ENCODE measurements at places on chromosomes 3 and 15.

- H3K4me1 ChIP-seq = no peaks in the 10 kb centered on the region
- H3K27ac ChIP-seq = no peak overlapping the region
- no peaks in the 10 kb centered on the region for H3K27me3 ChIP-seq
Observed at GRCh38 chr3:79257791-79258190, 510.0 kb downstream of the ROBO1 start.

DNA sequence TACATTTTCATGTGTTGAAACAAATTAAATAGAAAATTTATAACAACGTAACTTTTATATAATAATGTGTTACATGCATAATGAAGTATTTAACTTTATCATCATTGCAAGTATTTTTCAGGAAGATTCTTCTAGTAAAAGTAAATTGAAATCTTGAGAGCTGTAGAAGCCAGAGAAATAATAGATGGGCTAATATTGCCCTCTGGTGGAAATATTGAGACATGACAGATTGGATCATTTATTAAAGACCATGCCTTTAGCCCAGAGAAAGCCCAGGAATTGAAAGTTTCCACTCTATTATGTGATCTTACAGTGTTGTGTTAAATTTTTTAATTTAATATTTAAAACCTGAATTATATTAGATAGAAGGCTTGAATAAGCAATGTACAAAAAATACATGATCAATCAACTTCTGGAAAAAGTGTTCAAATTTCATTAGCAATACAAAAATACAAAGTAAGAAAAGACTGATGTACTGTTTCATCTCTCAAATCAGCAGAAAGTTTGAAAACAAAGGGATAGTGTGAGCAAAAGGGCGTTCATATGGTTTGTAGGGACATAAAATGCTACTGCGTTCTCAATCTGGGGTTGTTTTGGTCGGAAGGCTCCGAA is 52.7 kb upstream of the SPTSSB start:
- H3K27ac ChIP-seq = no peak overlapping the region
- peaks cover 21% of the 10 kb centered on the region for H3K27me3 ChIP-seq
- H3K4me3 ChIP-seq = no peak overlapping the region
- H3K4me1 ChIP-seq = peaks cover 4% of the 10 kb centered on the region

GRCh38 chr3:41304593-41304992 is 105.3 kb downstream of the CTNNB1 start:
- no peaks in the 10 kb centered on the region for H3K36me3 ChIP-seq
- no peaks in the 10 kb centered on the region for H3K4me1 ChIP-seq
- DNase-seq = no peak
- H3K4me3 ChIP-seq = no peak overlapping the region
- no peak overlapping the region for H3K27ac ChIP-seq
- H3K27me3 ChIP-seq = no peaks in the 10 kb centered on the region

GRCh38 chr3:125083776-125084175 is 28.0 kb upstream of the HEG1 start:
- H3K36me3 ChIP-seq = no peaks in the 10 kb centered on the region
- peaks cover 16% of the 10 kb centered on the region for H3K4me1 ChIP-seq
- no peak overlapping the region for H3K4me3 ChIP-seq
- peaks cover 13% of the 10 kb centered on the region for H3K27me3 ChIP-seq
- no peak for DNase-seq

DNA sequence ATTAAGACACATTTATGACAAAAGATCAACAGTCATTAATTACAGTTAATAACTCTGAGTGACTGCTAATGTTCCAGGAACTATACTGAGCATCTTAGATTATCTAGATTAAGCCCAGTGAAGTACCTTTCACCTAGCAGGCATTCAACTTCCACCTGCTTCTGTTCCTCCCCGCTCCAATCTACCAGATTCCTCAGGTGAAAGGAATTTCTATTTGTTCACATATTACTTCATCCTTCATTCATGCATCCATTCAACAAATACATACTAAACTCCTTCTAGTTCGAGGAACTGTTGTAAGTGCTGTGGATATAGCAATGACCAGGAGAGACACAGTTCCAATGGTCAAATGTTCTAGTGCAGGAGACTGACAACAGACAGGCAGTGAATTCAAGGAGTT is 139.3 kb downstream of the FILIP1L start:
- H3K4me1 ChIP-seq = peaks cover 9% of the 10 kb centered on the region
- H3K27ac ChIP-seq = no peak overlapping the region
- no peak for DNase-seq
- no peak overlapping the region for H3K4me3 ChIP-seq
- H3K27me3 ChIP-seq = no peaks in the 10 kb centered on the region

DNA sequence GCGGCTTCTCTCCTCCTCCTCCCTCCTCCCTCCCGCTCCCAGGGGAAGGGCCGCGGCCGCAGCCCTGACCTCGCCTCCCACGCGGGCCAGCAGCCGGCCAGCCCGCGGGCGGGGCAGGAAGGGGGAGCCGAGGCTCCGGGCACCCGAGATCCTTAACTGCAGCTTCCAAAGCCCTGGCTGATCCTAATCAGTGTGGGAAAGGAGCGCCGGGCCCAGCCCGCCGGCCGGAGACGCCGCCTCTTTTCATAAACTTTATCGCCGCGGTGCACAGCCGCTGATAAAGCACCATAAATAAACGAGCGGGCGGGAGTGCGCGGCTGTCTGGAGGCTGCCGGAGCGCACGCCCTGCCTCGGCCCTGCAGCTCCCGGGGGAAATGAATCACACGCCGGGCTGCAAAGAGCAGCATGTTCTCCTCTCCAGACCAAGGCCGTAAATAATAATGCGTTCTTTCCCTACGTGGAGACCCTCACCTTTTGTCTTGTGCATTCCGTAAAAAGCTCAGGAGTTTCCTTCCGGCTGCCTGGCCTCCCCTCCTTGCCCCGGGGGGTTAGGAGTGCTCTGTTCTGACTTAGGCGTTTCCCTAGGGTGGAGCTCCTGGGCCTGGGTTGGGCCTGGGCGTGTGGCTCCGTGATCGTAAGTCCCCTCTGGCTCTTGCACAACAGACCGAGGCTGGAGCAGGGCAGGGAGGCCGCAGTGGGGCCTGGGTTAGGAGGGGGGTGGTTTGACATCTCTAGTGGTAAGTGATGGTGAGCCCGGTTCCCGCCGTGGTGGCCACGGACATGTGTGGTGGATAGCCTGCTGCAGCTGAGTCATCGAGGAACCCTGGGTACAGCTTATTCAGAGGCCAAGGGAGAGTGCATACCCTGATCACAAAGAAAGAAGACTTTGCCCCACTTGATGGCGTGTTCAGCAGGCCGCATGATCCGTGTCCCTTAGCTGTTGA is 132.6 kb upstream of the HES1 start:
- H3K4me1 ChIP-seq = peaks cover 7% of the 10 kb centered on the region
- H3K36me3 ChIP-seq = no peaks in the 10 kb centered on the region

- H3K36me3 ChIP-seq = peaks cover 22% of the 10 kb centered on the region
- peak overlapping the region; percentile 89 for H3K27ac ChIP-seq
- H3K4me1 ChIP-seq = peaks cover 78% of the 10 kb centered on the region
- DNase-seq = peak; percentile 66
- H3K4me3 ChIP-seq = peak overlapping the region; percentile 45
- no peaks in the 10 kb centered on the region for H3K27me3 ChIP-seq
Observed at GRCh38 chr3:71421820-71422566, 161.5 kb downstream of the FOXP1 start.

DNA sequence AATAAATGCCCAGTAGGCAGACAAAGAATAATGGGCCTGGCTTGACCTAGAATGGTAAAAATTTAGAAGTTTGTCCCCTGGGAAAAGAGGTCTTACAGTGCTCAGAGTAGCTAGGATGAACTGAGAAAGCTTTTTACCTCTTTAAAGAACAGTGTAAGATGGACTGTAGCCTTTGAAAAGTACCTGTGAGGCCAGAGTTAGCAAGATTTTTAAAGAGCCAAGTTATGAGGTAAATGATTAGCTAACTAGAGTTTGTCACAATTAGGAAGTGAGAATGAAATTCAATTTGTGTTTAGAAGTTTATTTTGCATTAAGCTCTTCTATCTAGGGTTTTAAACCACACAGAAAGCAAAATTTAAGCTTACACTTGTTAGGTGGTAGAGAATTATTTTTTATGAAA is 480.9 kb downstream of the ZIC1 start:
- no peaks in the 10 kb centered on the region for H3K27me3 ChIP-seq
- H3K27ac ChIP-seq = no peak overlapping the region
- no peak for DNase-seq
- no peak overlapping the region for H3K4me3 ChIP-seq
- H3K4me1 ChIP-seq = no peaks in the 10 kb centered on the region

- peaks cover 21% of the 10 kb centered on the region for H3K4me1 ChIP-seq
- DNase-seq = no peak
Observed at GRCh38 chr3:112604536-112604935, 36.4 kb downstream of the CCDC80 start.

DNA sequence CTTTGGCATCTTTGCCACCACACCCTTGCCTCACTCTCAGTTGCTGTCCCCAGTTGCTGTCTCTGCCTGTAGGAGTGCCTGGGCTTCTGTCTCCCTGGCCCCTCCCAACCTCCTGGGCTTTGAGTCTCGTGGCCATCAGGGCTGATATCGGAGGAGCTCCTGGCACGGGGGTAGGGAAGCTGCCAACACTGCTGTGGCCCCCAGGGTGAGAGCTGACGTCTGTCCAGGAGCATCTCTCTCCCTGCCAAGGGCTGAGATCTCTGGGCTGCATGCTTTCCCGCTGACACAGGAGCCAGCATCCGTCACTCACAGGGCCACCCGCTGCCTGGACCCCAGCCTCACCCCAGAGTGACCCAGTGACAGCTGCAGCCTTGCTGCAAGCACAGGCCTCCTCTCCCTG is 47.4 kb downstream of the EXOG start:
- no peak overlapping the region for H3K27ac ChIP-seq
- no peak overlapping the region for H3K4me3 ChIP-seq
- peaks cover 4% of the 10 kb centered on the region for H3K27me3 ChIP-seq
- peaks cover 5% of the 10 kb centered on the region for H3K4me1 ChIP-seq
- no peaks in the 10 kb centered on the region for H3K36me3 ChIP-seq

- peaks cover 26% of the 10 kb centered on the region for H3K27me3 ChIP-seq
- no peaks in the 10 kb centered on the region for H3K4me1 ChIP-seq
- no peak overlapping the region for H3K4me3 ChIP-seq
- no peak overlapping the region for H3K27ac ChIP-seq
Observed at GRCh38 chr3:156397534-156397933, 157.4 kb downstream of the SSR3 start.

DNA sequence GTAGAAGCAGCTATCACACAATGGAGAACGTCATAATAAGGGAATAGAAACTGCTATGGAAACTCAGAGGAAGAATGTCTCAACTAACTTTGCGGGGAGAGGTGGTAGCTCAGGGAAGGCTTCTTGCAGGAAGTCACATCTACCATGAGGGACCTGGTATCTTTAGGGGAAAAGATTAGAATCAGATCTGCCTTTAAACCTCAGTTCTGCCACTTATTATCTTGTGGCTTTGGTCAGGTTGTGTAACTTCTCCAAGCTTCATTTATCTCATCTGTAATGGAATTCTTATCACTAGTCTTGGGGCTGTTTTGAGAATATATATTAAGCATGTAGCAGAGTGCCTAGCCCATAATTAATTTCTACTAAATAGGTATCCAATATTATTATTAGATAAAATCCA is 46.4 kb upstream of the PRICKLE2 start:
- peaks cover 12% of the 10 kb centered on the region for H3K27me3 ChIP-seq
- no peak for DNase-seq
- H3K27ac ChIP-seq = no peak overlapping the region
- no peak overlapping the region for H3K4me3 ChIP-seq

DNA sequence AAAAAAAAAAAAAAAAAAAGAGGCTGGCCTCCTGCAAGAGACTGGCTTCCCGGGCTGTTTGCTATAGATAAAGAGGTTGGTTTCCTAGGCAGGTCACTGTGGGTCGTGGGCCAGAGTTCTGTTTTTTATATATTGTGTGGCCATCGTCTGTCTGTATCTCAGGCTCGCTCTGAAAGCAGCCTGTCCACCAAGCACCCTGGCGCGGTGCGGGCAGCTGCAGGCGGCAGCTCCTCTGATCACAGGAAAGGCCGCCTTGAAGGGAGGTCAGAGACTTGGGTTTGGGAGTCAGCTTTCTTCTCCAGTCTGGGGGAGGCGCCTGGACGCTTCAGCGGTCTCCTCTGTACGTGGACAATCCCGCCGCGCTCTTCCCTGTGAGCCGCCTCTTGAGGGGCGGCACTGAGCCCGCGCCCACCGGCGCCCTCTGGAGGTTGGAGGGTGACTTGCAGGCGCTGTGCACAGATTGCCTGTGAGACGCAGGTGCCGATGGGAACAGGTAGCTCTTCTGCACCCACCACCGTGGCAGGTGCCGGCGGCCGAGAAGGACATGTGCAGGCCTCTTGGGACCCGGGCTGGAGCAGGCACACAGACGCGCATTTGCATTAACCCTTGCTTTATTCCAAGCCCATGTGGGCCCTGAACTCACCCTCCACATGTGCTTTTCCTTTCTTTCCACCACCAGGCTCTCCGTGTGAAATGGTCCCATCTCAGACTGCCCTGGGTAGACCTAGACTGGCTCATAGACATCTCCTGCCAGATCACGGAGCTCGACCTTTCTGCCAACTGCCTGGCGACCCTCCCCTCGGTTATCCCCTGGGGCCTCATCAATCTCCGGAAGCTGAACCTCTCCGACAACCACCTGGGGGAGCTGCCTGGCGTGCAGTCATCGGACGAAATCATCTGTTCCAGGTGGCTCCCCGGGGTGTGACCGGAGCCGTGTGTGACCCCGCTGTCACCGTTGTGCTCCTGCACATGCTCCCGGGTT is 89.3 kb downstream of the LRRK1 start:
- H3K27ac ChIP-seq = no peak overlapping the region
- H3K4me1 ChIP-seq = peaks cover 19% of the 10 kb centered on the region
- peak; percentile 90 for DNase-seq
- H3K36me3 ChIP-seq = no peaks in the 10 kb centered on the region

- H3K4me3 ChIP-seq = no peak overlapping the region
- no peaks in the 10 kb centered on the region for H3K27me3 ChIP-seq
- H3K36me3 ChIP-seq = peaks cover 40% of the 10 kb centered on the region
- peaks cover 57% of the 10 kb centered on the region for H3K4me1 ChIP-seq
- no peak for DNase-seq
- no peak overlapping the region for H3K27ac ChIP-seq
Observed at GRCh38 chr15:74458473-74458872, 2.5 kb downstream of the UBL7 start.

GRCh38 chr3:196636369-196637349 is 2.8 kb upstream of the NRROS start:
- H3K4me1 ChIP-seq = peaks cover 77% of the 10 kb centered on the region
- no peaks in the 10 kb centered on the region for H3K27me3 ChIP-seq
- H3K36me3 ChIP-seq = peaks cover 21% of the 10 kb centered on the region

GRCh38 chr3:30347679-30348216 is 258.7 kb upstream of the TGFBR2 start:
- peak overlapping the region; percentile 39 for H3K4me3 ChIP-seq
- H3K4me1 ChIP-seq = peaks cover 75% of the 10 kb centered on the region
- peaks cover 28% of the 10 kb centered on the region for H3K36me3 ChIP-seq
- DNase-seq = peak; percentile 69

- H3K4me1 ChIP-seq = peaks cover 20% of the 10 kb centered on the region
- H3K4me3 ChIP-seq = no peak overlapping the region
- no peak for DNase-seq
Observed at GRCh38 chr15:93048759-93049161, 40.3 kb downstream of the RGMA start.
